ENCODE measurements at places on chromosomes 1 and 21.

DNA sequence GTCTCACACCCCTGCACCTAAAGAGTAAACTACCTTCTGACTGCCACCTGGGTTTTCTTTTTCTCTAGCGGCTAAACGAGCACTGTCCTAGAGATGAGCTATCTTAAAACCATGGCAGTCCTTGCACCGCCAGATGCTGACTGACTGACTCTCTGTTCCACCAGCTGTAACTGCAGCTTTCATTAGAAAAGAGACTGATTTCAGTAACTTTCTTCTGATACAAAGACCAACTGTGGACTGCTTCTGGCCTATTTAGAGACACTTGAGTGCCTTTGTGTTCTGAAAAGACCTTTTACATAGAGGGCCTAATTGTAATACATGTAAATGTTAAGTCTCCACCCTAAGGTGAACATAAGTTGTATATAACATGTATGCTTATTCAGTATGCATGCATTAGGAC is 152.5 kb downstream of the DISC1 start:
- DNase-seq = no peak

GRCh38 chr1:245988393-245989078 is 518.5 kb downstream of the SMYD3 start:
- no peak for DNase-seq

GRCh38 chr1:65344171-65344814 is 35.0 kb downstream of the DNAJC6 start:
- no peak for DNase-seq

DNA sequence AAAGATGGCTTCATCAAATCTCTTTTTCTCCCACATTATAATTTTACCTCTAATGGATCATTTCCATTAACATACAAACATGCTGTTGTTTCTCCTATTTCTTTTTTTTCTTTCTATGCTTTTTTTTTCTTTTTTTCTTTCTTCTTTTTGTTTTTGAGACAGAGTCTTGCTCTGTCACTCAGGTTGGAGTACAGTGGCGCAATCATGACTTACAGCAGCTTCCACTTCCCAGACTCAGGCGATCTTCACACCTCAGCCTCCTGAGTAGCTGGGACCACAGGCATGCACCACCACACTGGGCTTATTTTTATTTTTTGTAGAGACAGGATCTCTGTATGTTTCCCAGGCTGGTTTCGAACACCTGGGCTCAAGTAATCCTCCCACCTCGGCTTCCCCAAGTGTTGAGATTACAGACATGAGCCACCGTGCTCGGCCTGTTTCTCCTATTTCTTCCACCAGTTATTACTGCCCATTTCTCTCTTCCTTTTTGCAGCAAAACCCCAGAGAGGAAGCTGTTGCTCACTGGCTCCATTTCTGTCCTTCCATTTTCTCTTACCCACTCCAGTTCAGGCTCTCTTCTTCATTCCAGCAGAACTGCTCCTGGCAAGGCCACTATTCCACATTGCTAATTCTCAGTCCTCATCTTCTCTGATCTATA is 32.1 kb upstream of the OPRD1 start:
- DNase-seq = no peak

DNA sequence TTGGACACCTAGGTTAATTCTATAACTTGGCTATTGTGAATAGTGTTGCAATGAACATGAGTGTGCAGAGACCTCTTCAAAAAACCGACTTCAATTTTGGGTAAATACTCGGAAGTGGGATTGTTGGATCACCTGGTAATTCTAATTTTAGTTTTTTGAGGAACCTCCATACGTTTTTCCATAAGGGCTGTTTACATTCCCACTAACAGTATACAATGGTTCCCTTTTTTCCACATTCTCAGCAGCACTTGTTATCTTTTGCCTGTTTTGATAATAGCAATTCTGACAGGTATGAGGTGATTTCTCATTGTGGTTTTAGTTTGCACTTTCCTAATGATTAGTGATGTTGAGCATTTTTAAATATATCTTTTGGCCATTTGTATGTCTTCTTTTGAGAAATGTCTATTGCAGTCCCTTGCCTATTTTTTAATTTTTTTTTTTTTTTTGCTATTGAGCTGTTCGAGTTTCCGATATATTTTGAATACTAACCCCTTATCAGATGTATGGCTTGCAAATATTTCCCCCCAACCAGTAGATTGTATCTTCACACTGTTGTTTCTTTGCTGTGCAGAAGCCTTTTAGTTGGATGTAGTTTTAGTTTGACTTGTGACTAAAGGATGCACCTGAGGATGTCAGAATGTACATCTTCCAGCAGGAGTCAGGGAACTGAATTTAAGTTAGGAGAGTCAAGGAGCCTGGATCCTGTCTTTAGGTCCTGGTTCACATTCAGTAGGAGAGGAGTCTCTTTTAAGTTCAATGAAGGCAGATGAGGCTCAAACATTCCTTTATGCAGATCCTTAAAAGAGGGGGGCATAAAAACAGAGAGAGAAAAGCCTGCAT is 120.0 kb downstream of the S1PR1 start:
- no peak for DNase-seq

DNA sequence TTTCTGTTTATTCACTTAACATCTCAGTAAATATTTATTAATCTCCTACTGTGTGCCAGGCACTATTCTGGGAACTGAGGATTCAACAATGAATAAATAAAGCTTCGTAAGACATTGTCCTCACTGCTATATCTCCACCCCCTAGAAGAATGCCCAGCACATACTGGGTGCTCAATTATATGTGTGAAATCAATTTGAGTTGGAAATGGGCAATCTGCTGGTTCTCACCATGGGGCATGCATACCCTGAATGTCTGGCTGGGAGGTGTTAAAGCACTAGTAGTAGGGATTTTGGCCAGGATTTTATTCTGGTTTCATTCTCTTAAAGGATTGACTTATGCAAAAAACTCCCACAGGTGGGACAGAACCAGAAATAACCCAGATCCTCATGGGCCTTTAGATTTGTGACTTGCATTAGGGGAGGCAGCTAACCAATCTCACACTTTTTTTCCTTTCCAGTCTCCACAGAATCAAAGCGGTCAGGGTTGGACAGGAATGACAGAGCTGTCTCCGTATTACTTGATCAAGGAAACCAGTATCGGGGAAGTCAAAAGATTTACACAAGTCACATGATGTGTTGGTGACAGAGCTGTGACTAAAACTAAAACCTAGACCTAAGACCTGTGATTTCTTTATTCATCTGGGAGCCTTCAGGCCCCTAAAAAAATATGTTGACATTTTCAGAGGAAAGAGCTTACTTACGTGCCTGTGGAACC is 12.8 kb downstream of the GFI1 start:
- DNase-seq = no peak

GRCh38 chr1:199859491-199859933 is 168.0 kb upstream of the NR5A2 start:
- DNase-seq = no peak

DNA sequence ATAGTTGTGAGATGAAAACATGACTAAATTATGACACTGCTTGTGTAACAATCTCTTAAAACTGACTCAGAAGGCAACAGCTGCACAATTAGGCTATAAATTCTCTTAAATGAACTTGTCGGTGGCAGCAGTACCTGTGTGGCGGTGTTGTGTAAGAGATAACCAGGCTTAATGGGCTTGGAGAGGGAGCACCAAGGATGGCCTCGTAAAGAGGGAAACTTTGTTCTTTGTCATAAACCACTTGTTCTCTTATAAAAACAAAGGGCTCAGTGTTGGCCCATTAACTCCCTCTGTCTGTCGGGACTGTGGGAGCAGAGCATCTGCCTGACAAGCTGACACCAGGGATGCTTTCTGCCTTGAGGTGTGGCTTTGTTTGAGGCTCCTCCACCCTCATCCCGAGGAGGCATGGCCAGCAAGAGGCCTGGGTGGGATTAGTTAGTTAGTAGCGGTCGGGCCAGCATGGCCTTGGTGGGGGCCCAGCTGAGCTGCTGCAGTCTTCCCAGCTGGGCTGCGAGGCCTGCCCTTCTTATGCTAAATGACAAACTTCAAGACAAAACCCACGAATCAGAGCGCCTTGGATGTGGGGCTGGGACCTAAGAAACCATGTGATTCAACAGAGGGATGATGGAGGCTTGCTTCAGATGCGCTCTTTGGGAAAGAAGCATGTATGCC is 171.4 kb downstream of the CAMTA1 start:
- no peak for DNase-seq

- DNase-seq = no peak
Observed at GRCh38 chr1:107251839-107252238, 111.0 kb downstream of the NTNG1 start.

GRCh38 chr1:207648334-207649209 is 3.6 kb downstream of the CR1L start:
- no peak for DNase-seq

DNA sequence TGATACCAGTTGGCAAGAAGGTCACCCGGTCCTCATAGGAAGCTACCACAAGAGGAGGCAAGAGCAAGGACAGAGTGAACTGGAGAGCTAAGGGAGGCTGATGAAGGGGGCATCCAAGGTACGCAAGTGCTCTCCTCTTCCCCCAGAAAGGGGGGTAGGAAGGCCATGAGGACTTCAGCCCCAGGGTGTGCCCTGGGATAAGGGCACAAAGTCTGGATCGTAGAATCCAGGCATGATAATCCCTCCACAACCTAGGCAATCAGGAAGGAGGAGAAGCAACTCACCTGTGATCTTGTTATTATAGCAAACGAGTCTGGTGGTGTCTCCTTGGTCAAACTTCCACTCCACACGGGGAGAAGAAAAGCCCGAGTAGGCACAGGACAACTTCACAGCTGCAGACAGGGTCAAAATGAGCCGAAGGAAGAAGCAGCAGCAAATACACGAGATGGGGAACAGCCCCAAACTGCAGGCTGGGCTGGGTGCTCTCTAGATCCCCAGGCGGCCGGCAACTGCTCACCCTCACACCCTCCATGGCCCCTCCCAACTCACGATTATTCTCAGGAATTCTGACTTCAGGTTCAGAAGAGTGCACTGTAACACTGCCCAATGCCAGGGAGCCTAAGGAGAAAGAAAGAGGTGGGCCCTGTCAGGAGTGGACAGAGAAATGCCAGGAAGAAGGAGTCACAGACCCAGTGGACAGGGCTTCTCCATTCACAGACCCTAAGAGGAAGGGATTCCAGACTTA is 20.0 kb downstream of the F11R start:
- no peak for DNase-seq

- DNase-seq = no peak
Observed at GRCh38 chr1:145978471-145978853, 14.0 kb downstream of the POLR3GL start.

DNA sequence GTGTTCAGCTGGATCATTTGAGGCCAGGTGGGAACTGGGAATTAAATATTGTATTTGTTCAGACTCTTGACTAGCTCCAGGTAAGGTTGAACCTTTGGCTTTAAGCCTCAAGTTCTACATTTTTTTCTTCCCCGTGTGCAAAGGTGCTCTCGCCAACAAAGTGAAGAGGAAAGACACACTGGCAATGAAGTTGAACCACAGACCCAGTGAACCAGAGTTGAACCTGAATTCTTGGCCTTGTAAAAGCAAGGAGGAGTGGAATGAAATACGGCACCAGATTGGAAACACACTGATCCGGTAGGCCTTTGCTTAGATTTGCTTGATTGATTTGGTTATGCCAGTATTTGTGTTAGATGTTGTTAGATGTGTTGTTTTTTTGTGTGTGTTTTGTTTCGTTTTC is 25.5 kb upstream of the RCC1 start:
- DNase-seq = no peak

- DNase-seq = no peak
Observed at GRCh38 chr1:174189428-174190062, 30.2 kb downstream of the RABGAP1L start.

DNA sequence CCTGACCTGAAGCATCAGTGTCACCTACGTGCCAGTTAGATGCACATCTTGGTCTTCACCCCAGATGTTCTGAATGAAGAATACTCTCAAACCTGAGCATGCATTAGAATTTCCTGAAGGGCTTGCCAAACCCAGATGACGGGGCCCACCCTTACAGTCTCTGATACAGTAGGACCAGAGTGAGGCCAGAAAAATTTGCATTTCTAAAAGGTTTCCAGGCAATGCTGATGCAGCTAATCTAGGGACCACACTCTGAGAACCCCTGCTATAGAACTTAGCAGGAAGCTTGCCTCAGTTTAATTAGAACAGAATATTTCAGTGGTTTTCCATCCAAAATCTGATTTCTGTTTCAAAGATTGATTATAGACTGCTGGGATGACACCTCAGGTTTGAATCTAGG is 9.9 kb upstream of the CTBS start:
- DNase-seq = no peak

DNA sequence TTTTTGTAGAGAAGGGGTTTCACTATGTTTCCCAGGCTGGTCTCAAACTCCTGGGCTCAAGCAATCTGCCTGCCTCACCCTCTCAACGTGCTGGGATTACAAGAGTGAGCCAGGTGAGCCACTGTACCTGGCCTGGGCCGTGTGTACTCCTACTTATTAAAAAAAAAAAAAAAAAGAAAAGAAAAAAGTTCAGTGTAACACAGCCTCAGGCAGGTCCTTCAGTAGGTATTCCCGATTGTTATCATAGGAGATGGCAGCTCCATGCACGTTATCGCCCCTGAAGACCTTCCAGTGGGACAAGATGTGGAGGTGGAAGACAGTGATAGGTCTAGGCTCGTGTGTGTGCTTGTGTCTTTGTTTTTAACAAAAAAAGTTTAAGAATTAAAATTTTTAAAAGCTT is 3.3 kb downstream of the ECHDC2 start:
- no peak for DNase-seq

DNA sequence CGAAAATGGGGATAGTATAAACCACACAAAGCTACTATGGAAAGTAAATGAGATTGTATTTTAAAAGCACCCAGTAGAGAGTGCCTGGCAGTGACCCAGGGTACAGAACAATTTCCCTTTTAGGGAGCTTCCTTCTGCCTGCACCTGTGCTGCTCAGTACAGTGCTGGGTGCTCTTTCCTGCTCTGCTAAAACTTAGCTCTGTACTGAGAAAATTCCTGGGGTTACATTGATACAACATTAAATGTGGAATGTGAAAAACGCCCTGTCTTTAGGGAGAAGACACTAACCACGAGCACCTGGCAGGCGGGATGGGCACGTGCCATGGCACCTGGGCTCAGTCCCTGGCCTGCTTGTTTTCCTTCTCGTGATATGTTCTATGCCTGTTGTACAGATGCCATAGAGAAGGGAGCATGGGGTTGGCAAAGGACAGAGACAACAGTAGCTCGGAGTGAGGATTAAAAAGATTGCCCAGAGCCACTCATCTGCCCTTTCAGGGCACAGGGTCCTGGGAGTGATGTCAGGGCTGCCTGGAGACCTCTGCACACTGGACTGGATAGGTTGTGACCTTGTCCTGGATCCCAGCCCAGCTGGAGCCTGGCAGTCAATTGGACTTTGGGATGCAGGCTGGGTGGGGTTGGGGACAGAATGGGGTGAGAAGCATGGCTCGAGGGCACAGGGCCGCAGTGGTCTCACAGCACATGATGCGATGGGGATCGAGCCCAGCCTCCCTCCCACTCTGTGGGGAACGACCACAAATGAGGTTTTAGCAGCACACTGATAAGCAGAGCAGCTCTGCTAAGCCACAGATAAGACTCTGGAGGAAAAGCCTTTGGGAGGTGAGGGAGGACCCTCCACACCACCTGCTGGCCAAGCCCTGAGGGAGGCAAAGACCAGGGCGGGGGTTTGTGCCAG is 4.2 kb downstream of the SPATA46 start:
- no peak for DNase-seq

- DNase-seq = no peak
Observed at GRCh38 chr21:28875078-28875477, 117.6 kb downstream of the LTN1 start.

GRCh38 chr1:228306275-228307217 is 98.7 kb downstream of the OBSCN start:
- no peak for DNase-seq

GRCh38 chr1:19344372-19344810 is 32.3 kb downstream of the SLC66A1 start:
- DNase-seq = no peak

Data from occipital lobe (tissue), 3 donors.